AG20443 (cell line): ENCODE measurements at places on chromosomes 2 and 18.

- peak; percentile 60 for DNase-seq
Observed at GRCh38 chr2:13858626-13859025, 773.9 kb upstream of the LRATD1 start.

DNA sequence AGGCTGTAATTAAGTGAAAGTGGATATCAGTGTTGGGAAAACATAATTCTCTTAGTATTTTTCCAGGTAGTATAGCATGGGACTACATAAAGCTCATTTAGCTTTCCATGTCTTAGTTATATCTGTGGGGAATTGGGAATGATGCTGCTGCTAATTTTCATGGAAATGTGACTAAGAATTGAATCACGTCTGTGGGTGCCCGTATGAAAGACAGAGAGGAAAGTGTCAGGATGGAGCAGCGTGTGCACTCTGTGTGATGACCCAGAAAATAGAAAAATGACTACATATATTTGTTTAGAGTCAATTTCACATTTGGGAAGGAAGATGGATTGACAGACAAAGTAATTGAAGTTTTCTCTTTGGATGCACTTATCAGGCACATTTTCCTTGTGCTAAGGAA lies 212.1 kb downstream of the PTPRM start:
- DNase-seq, result no peak

DNA sequence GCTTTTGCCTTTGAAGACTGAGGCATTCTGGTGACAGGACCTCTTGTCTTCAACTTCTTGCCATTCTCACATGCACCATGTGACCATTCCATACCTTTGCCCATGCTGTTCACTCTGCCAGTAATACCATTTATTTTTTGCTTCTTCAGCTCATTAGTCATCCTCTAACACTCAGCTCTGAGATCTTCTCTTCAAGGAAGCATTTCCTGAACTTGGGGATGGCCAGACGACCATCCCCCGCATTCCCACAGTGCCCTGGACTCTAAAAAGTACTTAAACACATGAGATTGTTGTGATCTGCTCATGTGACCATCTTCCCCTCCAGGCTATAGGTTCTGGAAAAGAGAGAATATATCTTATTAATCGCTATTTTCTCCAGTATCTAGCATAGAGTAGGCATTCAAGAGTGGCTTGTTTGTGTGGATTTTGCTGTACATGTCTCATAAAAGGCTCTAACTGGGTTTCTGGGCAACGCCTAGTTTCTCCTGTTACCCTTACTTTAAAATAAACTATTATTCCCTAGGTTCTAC lies 33.9 kb downstream of the PAX3 start:
- no peak for DNase-seq

GRCh38 chr2:120398996-120399888 lies 53.3 kb downstream of the INHBB start:
- DNase-seq, result no peak

- DNase-seq, result no peak
Observed at GRCh38 chr2:154032220-154032619, 160.5 kb downstream of the GALNT13 start.

DNA sequence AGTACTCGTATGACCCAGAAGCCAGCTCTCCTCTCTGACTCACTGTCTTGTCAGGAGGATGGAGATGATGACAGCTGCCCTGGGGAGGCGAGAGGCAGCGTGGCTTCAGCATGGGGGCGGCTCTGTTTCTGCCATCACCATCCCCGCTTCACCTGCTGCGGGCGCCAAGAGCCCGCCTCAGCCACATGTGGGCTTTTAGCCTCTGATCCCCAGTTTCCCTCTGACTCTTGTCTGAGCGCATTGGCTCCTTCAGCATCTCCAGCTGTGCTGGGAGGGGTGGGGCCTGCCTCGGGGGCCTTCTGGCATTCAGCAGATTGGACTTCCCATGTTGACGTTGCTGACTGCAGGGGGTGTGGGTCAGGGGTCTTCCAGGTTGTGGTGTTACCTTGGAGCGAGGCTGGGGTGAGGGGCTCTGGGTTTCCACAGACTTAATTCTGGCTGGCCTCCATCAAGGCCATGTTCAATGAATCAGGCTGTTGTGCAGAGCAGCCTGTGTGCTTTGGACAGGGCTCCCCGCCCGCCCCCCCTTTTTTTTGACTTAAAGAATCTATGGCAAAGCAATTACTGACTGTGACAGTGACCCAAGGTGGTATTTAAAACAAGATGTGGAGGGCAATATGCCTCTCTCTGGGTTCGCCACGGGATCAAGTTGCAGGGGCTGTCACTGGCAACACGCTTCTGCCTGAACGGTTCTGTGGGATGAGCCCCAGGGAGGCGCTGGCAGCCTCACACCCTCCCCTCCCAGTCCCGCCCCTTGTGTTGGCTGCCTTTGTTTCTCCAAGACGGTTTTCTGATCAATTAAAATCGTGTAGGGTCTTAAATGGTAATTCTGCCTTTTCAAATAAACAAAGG lies 228.3 kb downstream of the LDLRAD4 start:
- no peak for DNase-seq

GRCh38 chr18:27860011-27860410 lies 316.9 kb downstream of the CDH2 start:
- no peak for DNase-seq

GRCh38 chr18:36120297-36120696 lies 8.8 kb downstream of the SLC39A6 start:
- DNase-seq, result no peak

DNA sequence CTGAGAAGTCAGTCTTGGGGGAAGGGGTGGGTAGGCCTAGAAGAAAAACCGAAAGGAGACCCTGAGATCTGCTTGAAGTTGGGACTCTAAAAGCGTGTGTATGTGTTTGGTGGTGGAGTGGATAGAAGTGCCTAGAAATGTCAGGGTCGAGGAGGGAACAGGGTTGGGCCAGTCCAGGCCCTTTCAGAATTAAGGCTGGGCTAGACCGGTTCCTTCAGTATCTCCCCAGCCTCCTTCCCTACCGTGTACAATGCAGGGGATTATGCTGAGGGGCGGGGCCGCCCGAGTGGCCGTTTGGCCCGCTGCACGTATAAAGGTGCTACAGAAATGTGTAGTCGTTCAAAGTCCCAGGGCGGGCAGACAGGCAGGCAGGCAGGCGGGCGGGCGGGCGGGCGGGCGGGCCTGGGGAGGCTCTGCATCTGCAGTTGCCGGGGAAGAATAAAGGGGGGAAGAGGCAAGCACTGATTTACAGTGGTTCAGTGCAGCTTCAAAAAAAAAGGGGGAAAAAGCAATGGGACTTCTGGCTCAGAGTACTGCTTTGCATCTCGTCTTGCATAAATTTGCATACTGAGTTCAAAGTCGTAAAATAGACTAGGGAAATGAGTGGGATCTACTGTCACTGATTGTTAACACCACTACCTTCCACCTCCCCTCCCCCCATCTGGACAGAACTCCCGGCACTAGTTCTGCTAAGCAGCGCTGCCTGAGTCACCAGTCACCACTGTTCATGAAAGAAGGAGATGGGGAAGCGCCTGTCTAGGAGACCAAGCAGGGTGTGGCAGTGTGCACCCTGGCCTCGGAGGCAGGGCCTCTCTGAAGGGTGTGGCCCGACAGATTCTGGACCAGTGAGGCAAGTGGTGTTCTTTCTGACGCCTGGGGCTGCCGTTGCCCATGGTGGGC lies 3.6 kb downstream of the IGFBP2 start:
- no peak for DNase-seq
